ENCODE measurements at places on chromosomes 1 and 21.

DNA sequence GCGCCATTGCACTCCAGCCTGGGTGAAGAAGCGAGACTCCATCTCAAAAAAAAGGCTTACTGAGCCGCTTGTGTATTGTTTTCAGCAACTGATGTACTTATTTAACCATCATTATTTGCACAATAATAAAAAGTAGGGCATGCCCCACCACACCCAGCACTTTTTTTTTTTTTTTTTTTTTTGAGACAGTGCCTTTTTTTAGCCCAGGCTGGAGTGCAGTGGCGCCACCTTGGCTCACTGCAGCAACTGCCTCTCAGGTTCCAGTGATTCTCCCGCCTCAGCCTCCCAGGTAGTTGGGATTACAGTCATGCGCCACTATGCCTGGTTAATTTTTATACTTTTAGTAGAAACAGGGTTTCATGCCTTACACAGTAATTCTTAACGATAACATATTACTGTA is 12.2 kb upstream of the TRNAU1AP start:
- DNase-seq: no peak

DNA sequence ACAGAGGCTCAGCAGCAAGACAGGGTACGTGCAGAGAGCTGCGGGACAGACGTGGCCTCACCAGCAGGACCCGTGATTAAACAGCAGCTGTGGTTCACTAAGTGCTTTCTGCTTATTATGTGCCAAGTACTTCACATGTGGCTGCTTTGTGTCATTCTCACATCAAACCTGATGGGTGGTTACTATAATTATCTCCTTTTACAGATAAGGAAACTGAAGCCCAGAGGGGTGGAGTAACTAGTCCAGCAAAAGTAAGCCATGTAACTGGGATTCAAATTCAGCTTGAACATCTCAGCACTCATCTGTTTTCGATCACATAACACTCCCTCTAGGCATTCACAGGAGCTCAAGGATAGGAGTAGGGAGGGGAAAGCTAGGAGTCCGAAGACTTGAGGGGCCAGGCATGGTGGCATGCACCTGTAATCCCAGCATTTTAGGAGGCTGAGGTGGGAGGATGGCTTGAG is 50.8 kb upstream of the CLIC4 start:
- DNase-seq: no peak

- DNase-seq: no peak
Measured at GRCh38 chr1:51284487-51284954, 45.8 kb downstream of the TTC39A start.

- no peak for DNase-seq
Measured at GRCh38 chr1:94746635-94747525, 73.3 kb upstream of the SLC44A3 start.

DNA sequence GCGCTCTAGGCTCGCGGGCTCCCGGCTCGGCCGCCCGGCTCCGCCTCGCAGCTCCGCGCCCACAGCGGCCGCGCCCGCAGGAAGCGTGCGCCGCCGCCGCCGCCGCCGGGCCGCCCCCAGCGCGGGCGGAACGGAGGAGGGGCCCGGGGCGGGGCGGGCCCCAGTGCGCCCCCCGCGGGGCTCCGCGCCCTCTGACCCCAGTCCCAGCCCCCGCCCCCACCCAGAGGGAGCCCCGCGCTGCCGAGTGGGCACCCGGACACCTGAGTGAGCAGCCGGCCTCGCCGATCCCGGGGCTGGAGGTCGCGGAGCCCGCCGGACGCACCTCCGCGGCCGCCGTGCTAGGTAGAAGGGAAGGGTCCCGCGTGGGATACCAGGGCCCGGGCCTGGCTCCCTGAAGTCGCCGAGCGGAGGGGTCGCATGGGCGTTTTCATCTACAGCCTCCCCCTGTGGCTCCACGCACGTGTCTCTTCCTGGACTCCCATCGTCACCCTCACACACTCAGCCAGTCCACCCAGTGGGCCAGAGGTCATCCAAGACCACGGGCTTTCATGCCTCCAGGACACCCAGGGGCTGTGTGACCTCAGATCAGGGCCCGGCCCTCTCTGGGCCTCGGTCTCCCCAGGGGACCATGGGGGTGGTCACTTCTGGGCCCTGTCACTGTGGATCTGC is at the start of gene SDC3:
TSS of gene SDC3 (minus strand) at position 63 of the 669 bp plus-strand sequence. CDS start 172 bp downstream, outside the sequence.
- no peak for DNase-seq

DNA sequence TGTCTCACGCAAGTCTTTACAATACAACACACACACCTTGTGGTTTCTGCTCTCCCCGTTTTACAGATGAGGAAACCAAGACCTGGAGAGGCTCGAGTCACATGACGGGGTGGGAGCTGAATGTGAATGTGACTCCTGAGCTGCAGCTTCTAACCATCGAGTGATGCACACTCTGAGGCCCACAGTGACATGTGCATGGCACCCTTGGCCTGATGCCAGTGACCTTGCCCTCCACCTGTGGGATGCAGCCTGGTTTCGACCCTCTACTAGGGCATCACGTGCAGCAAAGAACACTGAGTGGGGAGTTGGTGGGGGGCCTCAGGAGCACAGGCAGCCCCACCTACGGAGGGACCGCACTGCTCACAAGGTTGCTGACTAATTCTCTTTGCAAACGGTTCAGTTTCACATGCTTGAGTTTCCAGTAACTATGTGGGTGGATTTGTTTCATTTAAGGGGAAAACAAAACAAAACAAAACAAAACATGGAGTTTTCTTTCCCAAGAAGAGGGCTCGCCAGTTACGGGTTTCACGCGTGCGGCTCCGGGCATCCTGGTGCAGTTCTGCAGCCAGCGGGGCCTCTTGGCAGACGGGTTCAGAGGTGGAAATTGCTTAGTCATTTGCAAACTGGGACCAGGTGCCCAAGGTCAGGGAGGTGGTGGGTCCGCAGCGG is 22.9 kb downstream of the SPSB1 start:
- peak; percentile 37 for DNase-seq

- no peak for DNase-seq
Measured at GRCh38 chr1:214460304-214460916, 91.0 kb downstream of the PTPN14 start.

- DNase-seq: no peak
Measured at GRCh38 chr21:42734323-42734971, 81.0 kb downstream of the PDE9A start.

GRCh38 chr21:32207406-32207716 is 71.5 kb downstream of the MIS18A start:
- DNase-seq: no peak

DNA sequence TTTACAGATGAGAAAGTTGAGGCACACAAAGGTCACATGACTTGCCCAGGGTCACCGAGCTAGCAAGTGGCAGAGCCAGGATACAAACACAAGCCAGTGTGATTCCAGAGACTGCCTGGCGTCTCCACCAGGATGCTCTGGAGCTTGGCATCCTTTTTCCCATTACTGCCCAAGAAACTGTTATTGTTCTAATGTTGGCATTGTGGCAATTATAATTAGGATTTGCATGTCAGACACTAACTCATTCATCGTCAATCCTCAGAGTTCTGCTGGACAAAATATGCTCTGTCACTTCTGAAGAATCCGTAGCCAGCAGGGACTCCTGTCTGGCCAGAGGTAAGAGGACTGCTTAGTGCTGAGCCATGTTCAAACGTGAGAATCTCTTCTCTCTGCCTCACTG is 8.8 kb downstream of the KAZN start:
- DNase-seq: no peak

Measured in stimulated activated CD4-positive, alpha-beta T cell treated with anti-CD3 and anti-CD28 coated beads, Interleukin-1b, Interleukin-23, amount 100 ng/mL, for 1 hour (primary cell).